ENCODE measurements at places on chromosomes 6 and 20.

- no peak for DNase-seq
Observed at GRCh38 chr6:169038691-169039090, 215.0 kb downstream of the THBS2 start.

DNA sequence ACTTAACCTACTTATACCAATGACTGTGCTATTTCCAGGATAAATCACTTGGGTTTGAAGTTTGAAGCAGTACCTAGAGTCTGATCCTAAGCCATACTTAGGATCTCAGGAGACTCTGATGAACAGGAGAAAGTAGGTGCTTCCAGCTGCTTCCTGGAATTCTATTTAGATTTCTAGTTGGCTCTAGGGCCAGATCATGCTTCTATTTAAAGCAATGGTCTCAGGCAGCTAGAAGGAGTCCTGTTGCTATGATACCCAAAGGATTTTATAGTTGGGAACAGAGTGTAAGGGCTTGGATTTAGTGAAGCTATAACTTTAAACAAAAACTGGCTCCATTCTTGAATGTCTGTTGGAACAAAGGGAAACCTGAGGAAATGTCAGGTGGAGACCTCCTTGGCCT lies 52.4 kb upstream of the TINAG start:
- peak; percentile 10 for DNase-seq

GRCh38 chr6:14149053-14149738 lies 31.6 kb downstream of the CD83 start:
- no peak for DNase-seq

DNA sequence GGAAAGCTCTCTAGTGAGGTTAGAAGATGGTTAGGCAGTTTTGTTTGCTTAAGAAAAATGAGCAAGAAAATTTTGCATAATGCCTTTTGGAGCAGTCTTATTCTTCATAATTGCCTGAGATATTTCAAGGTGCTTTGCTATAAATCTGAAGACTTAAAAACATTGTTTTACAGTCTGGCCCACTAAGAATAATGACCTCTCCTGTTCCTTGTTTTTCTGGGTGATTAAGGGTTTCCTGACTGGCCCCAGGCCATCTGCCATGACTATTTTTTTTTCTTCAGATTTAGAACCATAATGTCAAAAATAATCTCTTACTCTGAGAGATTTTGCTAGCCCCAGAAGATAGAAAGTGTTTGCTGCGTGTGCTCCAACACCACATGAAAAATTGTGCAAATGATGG lies 72.3 kb upstream of the CENPW start:
- DNase-seq, result no peak

- DNase-seq, result peak; percentile 63
Observed at GRCh38 chr6:117605169-117605826, 3.0 kb upstream of the GOPC start.

- DNase-seq, result no peak
Observed at GRCh38 chr6:32184084-32184640, at the start of gene AGER. Gene AGER (minus strand): TSS chr6:32184253. CDS start chr6:32184222, 31 bp downstream.

GRCh38 chr6:80217794-80218193 lies 111.3 kb downstream of the BCKDHB start:
- DNase-seq, result no peak

DNA sequence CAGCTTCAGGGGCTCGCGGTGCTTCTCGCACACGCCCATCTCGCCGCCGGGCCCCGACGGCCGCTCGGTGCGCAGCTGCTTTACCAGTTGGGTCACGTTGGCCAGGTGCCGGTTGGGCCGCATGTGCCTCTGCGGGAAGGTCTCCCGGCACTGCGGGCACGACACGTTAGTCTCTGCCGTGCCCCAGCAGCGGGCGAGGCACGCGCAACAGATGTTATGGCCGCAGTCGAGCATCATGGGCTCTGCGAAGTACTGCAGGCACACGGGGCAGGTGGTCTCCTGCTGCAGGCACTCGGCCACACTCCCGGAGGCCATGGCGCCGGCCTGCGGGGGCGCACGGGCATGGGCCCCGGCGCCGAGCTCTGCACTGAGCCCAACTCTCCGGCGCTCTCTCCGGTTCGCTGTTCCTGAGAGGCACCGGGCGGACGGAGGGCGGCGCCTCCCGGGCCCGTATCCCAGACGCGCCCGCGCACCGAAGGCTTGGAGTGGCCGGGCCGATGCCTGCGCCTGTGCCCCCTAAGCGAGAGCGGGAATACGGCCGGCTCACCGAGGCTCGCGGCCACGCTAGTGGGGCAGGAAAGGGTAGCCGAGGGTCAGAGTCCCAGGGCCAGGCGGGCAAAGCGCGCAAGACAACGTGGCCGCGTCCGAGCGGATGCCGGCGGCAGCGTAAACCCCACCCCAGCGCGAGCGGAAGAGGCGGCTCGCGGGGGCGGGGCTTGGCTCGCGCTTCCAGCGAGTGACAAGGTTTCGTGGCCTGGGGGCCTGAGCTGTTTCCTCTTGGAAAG lies at the start of gene TRIM27:
TRIM27 (minus strand) TSS at position 668 of the 785 bp plus-strand sequence; CDS start at position 315, 353 bp downstream.
- DNase-seq, result peak; percentile 93

DNA sequence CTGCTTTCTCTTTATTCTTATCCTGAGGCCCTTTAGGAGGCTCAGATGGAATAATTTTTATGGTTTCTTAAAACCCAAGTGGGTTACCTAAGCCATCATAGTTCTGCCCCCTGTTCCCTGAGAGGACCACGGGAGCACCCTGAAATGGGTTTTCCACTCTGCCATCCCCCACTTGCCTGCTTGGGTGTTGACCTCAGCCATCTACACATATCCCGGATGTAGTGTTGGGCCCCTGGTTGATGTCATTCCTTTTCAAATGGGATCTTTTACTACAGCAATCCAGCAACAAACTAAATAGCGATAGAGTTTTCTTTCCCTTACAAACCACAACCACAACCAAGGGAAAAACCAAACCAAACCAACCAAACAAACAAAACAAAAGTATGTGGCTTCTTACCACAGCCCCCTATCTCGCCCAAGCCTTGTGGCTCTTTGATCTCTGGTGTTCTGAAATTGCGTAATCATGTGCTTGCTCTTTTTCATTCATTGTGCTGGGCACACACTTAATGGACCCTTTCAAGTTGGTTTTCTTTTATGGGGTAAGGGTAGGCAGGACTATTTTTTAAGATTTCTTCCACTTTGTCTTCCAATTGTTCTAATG lies 154.9 kb downstream of the ESR1 start:
- DNase-seq, result no peak

DNA sequence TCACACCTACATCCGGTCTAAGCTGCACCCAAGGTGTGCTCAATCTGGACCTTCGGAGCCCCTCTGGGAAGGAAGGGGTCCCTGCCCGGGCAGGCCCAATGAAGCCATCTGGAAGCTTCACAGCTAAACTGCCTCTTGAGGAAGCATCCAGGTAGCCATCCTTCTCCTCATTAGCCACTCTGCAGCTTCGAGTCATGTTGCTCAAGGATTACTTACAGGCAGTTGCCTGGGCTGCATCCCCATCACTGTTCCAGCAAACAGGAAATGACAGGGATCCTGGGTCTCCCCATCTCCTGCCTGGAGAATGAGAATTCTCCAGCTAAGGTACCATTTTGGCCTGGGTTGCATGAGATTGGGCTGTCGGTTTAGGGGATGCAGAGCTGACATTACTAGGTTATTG lies 91.7 kb downstream of the ERMARD start:
- no peak for DNase-seq

Data from midbrain (tissue), 1 donor.